Stimulated activated CD8-positive, alpha-beta memory T cell treated with anti-CD3 and anti-CD28 coated beads, Interleukin-4, amount 100 ng/mL, for 1 hour (primary cell): ENCODE measurements at places on chromosomes 4 and X.

DNA sequence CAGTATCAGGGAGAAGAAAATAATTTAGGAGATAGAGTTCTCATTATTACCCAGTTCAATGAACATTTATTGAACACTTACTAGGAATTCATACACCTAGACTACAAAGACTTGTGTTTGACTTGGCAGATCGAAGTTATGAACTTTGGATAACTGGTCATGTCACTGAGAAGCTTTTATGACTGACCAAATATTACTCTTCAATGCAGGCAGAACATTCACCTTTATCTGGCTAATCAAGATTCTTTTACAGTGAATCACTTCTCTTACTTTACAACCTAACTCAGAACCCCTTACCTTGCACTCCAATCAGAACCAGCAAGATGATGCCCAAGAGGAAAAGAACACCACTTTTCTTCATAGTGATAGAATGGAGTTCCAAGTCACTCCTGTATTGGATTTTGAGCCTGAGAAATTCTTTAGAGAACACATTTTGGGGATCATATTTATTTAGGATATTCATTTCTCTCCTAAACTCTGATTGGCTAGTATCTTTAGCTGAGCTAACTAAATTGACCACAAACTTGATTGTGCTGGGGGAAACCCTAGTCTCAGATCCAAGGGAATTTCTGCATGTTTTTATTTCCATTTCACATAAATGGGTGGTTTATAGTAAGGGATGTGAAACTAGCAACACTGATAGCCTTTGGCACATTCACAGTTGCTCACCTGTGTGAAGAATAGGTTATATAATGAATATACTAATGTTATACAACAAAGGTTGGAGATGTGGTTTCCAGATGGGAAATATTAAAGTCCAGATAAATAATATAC lies at the start of gene CXCL9:
Gene CXCL9 (minus strand): TSS at position 421 of the 774 bp plus-strand sequence. CDS start 60 bp downstream, at position 361.
- no peak for DNase-seq

GRCh38 chr4:121199742-121200561 lies 35.8 kb upstream of the TNIP3 start:
- DNase-seq, result no peak

- DNase-seq, result no peak
Measured at GRCh38 chr4:76758290-76758882, 139.6 kb downstream of the SOWAHB start.

DNA sequence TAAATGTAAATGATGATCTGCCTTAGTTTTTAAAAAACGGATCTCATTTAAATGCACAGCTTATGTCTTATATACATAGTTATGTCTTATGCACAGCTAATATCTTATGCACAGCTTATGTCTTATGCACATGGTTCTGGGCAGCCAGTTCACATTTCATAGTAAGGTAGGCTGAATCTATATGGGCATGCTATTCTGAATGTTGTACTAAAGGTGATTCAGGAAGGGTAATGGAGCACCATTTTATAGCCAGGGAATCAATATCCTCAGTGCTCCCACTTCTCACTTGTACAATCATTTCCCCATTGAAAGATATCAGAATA lies 77.9 kb upstream of the MID1 start:
- no peak for DNase-seq

DNA sequence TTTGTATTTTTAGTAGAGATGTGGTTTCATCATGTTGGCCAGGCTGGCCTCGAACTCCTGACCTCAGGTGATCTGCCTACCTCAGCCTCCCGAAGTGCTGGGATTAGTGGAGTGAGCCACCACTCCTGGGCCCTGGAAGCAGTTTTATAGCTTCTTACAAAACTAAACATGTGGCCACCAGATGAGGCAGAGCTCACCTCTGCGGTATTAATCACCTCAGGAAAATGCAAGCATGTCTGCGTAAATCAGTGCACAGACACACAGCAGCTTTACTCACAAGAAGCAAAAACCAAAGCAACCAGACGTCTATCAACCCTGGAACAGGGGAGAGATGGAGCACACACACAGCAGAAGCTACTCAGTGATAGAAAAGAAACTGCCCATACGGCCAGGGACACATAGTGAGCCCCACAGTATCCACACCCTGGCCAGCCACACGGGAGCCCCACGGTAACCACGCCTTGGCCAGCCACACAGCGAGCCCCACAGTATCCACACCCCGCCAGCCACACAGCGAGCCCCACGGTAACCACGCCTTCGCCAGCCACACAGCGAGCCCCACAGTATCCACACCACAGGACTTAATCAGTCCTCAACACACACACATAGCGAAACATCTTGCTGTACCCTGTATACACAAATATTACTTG lies 30.2 kb downstream of the PPP2R3B start:
- no peak for DNase-seq

DNA sequence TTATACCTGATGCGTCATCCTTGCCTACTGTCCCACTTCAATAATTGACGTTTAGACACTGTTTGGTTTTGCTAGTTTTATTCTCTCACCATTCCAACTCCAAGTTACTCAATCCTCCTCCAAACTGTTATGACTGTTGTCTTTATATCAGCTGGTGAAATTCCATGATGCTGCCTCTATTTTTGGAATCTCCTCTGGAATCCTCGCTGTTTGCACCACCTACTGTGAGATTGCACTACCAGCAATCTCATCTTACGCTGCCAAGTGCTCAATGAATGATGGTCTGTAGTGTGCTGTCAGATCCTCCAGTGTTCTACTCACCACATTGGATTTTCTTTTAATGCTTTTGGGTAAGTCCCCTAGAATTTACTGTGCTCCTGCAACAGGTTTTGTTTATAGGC lies 13.2 kb upstream of the PCDH18 start:
- DNase-seq, result no peak

DNA sequence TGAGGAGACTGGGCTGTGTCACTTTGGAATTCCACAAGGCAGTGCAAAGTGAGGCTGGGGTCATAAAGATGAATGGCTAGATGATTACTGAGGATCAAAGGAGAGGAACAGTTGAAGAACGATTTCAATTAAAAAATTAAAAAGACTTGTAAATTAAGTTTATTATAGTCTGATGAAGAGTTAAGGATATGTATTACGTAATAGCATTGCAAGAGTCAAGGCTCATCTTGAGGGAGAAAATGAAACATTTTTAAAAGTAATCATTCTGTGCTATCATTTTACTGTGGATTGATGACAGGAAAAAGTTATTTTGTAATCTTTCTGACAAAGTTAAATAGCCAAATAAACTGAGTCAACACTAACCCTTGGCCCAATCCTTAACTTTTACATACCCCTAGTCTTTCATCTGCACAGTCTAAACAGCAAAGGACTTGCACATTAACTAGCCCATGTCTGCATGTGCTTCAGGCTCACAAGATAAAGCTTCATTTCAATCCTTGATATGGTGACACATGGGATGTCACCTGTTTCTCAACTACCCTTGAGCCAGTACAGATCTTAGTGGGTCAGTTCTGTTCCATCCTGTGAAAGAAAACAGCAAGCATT lies 465.5 kb upstream of the CTSO start:
- no peak for DNase-seq

- DNase-seq, result no peak
Measured at GRCh38 chr4:173245952-173246351, 77.3 kb downstream of the GALNT7 start.

DNA sequence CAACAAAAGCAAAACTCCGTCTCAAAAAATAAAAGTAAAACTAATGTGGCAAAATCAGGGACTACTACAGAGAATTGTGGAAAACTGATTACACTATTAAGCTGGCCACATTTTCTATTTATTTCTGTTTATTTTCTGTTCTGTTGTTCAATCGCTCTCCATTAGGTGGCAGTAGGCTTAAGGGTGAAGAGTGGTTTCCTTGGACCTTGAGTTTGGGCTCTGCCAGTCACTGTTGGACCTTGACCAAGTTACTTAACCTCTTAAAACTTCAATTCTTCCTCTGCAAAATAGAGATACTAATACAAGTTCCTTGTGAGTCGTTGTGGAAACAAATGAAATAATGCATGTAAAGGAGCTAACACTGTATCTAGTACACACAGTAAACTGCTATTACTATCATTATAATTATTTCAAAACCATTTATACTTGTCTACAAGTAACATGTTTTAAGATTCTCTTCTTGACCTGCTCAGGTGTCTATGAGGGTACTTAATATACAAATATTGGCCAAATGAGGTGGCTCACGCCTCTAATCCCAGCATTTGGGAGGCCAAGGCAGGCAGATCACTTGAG lies 15.2 kb downstream of the HSD17B11 start:
- no peak for DNase-seq

DNA sequence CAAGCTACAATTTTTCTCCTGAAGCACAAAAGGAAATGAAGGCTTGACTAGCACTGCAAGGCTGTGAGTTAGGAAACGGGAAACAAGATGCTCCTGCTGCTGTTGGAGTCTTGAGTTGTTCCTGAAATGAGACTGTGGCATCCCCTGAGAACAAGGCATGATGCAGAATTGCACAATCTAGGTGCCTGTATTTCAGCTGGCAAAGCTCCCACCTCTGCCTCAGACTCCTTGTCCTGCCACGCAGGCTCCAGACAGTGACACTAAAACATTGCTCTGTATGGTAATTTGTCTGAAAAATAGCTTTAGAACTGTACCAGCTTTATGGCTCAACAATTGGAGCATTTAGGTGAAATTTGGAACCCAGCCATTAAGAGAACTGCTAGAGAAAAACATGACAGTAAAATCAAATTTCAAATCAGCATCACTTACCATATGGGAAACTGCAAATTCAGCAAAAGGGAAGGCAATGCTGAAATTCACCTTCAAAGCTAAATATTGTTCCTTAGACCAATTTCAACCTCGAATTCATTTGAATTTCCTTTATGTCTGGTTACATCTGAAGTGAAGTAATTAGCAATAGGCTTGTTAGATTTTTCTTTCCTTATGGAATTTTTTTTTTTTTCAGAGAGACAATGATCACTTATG lies 103.4 kb downstream of the MFAP3L start:
- DNase-seq, result no peak

GRCh38 chr4:59689149-59689548 lies 1511.0 kb upstream of the ADGRL3 start:
- no peak for DNase-seq

DNA sequence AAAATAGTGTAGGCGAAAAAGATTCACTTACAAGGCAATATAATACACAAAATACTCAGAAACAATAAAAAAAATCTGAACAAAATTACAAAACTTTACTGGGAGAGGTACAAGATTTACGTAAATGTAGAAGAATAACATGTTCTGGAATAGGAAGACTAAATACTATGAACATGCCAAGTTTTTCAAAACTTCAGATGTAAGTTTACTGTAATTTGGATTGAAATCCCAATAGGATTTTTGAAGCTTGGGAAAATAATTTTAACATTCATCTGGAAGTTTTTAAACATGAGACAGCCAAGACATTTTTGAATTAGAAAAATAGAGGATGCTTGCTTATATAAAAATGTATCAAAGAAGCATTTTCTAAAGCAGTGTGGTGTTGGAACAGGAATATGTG lies 30.5 kb upstream of the CT83 start:
- DNase-seq, result no peak

DNA sequence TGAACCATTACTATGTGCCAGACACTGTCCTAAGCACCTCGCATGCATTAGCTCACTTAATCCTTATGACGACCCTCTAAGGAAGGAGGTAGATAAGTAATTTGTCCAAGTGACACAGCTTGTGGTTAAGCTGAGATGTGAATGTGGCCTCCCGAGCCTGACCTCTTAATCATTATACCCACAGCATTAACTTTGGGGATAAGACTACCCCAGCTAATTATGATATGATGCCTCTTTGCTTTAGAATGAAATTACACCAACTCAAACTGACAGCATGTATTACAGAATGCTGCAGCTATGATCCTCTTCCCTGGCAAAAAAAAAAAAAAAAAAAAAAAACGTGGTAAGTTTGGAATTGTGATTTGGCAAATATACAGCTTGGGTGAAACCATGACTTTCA lies 53.5 kb downstream of the APBB2 start:
- DNase-seq, result no peak

GRCh38 chr4:57318703-57319102 lies 208.5 kb upstream of the IGFBP7 start:
- no peak for DNase-seq

GRCh38 chr4:186025408-186025690 lies 43.6 kb upstream of the TLR3 start:
- DNase-seq, result no peak

- DNase-seq, result no peak
Measured at GRCh38 chr4:13580036-13580435, 35.7 kb upstream of the NKX3-2 start.

- no peak for DNase-seq
Measured at GRCh38 chr4:180240670-180241069, 2002.5 kb upstream of the TENM3 start.

- no peak for DNase-seq
Measured at GRCh38 chrX:22300130-22300529, 27.4 kb downstream of the CBLL2 start.

DNA sequence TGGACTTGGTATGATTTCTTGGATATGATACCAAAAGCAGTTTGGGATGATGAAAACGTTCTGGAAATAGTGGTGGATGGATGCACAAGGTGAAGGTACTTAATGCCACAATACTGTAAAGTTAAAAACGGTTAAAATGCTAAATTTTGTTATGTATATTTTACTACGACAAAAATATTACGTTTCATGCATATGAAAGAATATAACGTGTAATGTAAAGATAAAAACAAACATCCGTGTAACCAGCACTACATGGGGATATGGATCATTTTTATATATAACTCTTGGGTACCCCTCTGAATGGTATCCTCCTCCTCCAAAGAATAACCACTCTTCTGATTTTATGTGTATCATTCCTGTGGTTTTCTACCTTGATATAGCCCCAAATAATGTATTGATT lies 862 bp upstream of the CENPU start:
- DNase-seq, result no peak

- DNase-seq, result no peak
Measured at GRCh38 chr4:125773502-125773901, 458.7 kb downstream of the FAT4 start.

GRCh38 chrX:120036704-120037103 lies 40.8 kb downstream of the RHOXF2B start:
- DNase-seq, result no peak

GRCh38 chrX:97639526-97639925 lies 755.8 kb downstream of the RPA4 start:
- no peak for DNase-seq

GRCh38 chr4:2254665-2255500 lies 7.0 kb downstream of the MXD4 start:
- DNase-seq, result no peak

GRCh38 chr4:160238790-160239189 lies 1135.9 kb downstream of the RAPGEF2 start:
- DNase-seq, result no peak

GRCh38 chr4:157023941-157024340 lies 52.0 kb upstream of the GLRB start:
- no peak for DNase-seq

- no peak for DNase-seq
Measured at GRCh38 chr4:151678048-151678872, 82.5 kb downstream of the GATB start.
